Activated CD4-positive, alpha-beta T cell treated with anti-CD3 and anti-CD28 coated beads for 1 hour (primary cell): ENCODE measurements at places on chromosomes 13 and 19.
A peak's percentile ranks its signal among the peaks of the same experiment; 100 is the strongest.

- no peak for DNase-seq
These were observed 26.4 kb upstream of the F7 start for GRCh38 chr13:113078902-113079780.

GRCh38 chr13:76969488-76970365 is 21.4 kb downstream of the ACOD1 start:
- no peak for DNase-seq

GRCh38 chr19:38547421-38547820 is 70.3 kb downstream of the MAP4K1 start:
- DNase-seq, result no peak

DNA sequence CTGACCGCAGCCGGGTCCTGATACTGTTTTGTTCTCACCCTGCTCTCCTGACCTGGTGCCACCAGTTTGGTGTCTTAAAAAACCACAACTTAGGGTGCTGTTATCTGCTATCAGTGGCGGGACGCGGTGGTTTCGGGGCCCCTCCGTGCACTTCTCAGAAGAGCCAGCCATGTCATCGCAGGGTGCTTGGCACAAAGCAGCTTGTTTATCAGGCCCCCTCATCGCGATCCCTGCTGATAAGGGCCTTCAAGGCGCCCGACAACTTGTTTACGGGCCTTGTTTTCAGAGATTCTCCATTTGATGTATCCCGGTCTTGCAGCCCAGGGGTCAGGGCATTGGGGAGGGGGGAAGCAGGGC is 58.1 kb upstream of the KLF2 start:
- DNase-seq, result peak; percentile 24

- no peak for DNase-seq
These were observed 105.4 kb upstream of the MBNL2 start for GRCh38 chr13:97116754-97117153.

DNA sequence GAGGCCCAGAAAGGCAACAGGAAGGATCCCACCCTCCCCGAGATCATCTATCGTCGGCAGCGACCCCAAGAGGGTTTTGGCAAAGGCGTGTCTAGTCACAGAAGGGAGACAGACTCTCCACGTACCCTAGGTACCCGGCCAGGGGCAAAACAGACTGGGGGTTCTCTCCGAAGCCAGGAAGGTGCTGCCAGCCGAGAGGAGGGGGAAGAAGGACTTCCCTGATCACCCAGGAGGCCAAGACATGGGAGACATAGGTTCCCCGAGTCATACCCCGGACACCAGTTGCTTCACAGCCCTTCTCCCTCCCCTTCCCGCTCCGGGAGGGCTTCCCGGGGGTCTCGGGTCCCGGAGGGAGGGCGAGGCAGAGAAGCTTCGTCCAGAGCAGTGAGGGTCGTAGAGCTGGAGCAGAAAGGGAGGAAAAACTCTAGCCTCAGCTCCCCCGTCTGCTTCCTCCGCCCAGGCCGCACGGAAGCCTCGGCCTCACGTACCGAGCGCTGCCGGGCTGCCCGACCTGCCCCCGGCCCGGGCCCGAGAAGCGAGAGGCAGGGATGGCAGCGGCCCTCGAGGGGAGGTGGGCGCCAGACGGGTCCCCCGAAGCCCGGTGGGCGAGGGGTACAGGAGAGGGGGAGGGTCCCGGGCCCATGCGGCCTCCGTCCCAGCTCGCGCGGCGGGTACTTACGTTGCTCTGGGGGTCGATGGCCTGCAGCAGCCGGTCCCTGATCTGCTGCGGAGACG is 644 bp downstream of the MED26 start:
- no peak for DNase-seq

DNA sequence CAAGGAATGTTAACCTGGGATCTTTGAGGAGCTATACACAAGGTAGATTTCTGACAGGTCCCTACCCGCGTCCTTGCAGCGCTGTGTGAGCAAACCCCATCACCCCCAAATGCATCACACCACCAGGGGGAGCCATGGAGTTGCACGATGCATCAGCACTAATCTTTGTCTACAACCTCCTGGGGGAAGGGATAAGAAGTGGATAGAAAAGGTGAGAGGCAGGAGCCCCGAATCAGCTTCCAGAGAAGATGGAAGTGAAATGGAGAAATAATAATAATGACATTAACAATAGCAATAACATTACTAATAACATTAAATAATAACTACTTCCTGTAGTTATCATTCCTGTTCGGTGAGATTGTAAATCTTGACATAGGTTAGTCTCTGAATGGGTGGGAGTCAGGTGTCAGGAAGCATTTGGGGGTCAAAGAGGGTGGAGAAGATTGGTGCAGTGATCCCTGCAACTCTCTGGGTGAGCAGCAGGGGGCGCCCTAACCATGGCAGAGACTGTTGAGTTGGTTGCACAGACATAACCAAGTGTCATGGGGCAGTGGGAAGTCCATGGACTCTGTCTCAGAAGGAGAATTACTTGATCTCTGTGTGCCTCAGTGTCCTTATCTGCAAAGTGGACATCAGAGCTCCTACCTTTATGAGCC is 16.5 kb downstream of the SIGLEC7 start:
- peak; percentile 53 for DNase-seq

GRCh38 chr19:14418856-14419105 is 360 bp downstream of the DDX39A start:
- no peak for DNase-seq

DNA sequence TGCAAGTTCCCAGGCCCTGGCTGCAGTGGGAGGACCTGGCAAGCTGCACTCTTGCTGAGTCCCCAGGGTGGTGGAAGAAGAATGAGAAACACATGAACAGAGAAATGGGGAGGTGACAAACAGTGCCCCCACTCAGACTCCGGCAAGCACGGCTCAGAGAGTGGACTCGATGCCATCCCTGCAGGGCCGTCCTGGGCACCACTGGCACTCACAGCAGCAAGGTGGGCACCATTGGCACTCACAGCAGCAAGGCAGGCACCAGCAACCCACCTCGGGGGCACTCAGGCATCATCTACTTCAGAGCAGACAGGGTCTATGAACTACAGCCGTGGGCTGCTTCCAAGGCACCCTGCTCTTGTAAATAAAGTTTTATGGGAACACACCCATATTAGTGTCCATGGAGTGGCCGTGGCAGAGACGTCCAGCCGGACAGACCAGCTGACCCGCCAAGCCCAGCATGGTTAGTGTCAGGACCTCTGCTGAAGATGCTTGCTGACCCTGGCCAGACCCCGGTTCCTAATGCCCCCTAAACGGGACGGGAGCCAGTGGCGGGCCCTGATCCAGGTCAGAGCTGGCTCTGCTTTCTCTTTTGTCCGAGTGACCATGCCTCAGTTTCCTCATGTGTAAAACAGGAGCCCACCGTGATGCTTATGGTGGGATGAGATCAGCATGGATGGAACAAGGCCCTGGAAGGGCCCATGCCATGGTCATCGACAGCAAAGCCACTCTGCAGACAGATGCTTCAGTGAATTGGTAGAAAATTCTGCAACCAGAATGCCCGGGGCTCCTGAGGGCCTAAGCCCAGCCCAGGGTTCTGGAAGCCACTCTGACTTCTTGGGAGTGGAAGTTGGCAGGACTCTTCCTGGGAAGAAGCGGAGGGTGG is 2.1 kb upstream of the F10 start:
- no peak for DNase-seq

DNA sequence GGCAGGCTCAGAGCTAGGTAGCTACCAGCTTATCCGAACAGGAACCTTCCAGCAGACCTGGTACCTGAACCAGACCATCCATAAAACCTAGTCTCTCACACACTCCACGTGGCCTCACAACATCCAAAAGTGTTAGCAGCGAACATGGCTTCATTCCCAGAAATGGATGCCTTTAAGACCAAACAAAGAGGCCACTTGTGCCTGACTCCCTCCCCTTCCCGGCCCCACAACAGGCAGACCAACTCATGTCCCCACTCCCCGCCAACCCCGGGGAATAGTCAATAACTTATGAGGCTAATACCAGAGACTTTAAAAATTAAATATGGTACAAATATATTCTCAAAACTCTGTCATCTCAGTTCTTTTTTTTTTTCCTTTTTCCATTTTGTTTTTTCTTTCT is 46.2 kb downstream of the ZNF557 start:
- no peak for DNase-seq

DNA sequence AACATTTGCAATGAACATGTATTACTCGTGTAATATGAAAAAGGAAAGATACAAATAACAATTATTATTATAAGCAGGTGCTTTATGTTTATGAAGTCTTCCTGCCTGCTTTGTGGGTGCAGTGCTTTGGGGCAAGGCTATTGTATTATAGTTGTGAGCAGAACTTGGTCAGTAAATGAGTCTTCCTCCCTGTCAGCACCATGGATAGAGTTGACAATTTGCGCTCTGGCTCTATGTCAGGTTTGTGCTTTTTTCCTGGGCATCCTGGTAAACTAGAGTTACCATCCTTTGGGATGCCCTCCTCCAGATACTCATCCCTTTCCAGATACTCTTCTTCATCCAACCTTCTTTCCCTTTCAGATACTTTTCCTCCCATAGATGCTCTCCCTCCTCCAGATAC is 19.6 kb downstream of the ERICH6B start:
- DNase-seq, result no peak

- DNase-seq, result no peak
These were observed 117.2 kb downstream of the FREM2 start for GRCh38 chr13:38804061-38804460.

DNA sequence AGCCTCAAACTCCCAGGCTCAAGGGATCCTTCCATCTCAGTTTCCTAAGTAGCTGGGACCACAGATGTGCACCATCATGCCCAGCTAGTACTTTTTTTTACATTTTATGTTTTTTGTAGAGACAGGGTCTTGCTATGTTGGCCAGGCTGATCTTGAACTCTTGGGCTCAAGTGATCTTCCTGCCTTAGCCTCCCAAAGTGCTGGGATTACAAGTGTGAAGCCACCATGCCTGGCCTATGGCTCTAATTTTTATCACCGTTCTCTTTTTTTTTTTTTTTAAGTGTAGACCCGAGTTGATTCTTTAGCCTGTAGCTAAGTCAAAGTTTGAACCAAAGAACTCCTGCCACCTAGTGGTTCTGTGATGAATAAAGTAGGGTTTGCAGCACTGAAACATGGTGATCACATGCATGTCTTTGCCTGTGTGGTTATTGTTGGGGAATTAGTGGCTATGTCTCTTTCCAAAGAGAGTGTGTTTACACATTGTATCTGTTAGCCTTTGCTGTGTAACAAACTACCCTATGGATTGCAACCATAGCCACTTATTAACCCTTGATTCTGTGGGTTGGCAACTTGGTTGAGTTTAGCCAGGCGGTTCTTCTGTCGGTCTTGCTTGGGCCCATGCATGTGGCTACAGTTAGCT is 11.6 kb downstream of the NFILZ start:
- no peak for DNase-seq

DNA sequence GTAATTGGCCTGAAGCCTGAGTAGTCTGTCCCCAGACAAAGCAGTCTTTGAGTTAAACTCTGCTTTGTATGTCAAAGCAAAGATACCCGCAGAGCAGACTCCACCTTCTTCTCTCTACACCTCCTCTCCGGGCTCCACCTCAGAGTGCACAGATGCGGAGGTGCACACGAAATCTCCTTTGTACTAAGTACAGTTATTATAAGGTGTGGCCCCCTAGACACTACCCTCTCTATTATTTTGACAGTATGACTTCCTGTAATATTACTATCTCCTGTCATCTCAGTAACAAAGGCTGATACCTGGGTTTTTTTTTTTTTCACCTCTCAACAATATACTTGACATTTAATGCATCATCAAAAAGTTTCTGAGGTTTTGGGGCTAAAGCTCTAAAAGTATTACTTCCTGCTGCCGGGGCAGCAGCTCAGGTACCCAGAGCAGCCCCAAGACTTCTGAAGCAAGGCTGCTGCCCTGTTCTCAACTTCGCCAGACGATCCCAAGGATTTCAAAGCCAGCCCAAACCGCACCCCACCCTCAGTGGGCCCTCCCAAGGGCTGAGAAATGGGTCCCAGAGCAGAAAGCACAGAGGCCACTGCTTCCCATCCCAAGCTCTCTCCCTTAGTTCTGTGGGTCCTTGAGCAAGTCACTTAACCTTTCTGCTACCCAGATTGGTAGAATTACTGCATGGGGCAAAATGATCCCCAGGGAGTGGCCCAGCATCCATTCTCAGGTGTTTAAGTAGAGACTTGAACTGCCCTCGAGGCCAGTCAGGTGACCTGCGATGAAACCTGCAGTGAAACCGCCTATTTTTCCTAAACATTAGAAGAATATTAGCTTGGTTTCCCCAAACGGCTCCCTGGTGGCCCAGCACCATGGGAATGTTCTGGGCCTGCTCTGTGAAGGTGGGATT is 180.6 kb downstream of the FOXO1 start:
- peak; percentile 56 for DNase-seq

DNA sequence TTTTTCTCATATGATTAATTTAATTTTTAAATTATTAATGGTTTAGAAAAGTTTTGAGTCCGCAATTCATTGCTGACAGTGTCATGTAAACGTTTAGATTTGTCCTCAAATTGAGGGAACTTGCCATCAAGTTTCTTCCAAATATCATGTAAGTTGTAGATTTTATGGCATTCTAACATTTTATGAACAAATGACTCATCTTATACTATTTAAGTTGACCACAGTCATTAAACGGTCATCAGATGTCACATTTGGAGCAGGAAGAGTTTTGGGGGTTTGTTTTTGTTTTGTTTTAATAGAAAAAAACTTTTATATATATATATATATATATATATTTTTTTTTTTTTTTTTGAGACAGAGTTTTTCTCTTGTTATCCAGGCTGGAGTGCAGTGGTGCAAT is 4.3 kb downstream of the ZNF114 start:
- DNase-seq, result no peak

- no peak for DNase-seq
These were observed 480.3 kb downstream of the LIG4 start for GRCh38 chr13:107734891-107735625.

DNA sequence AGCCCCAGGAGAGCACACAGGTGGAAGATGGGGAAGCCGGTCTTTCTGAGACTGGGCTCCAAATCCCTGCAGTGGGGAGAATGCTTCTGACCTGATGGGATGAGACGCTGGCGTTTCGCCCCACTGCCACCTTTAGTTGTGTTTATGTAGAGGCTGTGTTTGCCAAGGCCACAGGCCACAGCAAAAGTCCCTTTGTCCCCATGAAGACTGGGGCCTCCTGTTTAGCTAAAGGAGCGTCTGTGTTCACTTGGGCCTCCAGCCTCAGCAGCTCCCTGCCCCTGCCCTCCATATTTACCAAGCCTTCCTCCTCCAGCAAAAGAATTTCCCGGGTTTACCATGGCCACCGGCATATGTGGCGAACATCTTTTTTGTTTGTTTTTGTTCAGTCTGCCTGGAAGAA is 10.4 kb upstream of the KLK14 start:
- no peak for DNase-seq

GRCh38 chr13:30240608-30241007 is 66.7 kb downstream of the KATNAL1 start:
- DNase-seq, result no peak

DNA sequence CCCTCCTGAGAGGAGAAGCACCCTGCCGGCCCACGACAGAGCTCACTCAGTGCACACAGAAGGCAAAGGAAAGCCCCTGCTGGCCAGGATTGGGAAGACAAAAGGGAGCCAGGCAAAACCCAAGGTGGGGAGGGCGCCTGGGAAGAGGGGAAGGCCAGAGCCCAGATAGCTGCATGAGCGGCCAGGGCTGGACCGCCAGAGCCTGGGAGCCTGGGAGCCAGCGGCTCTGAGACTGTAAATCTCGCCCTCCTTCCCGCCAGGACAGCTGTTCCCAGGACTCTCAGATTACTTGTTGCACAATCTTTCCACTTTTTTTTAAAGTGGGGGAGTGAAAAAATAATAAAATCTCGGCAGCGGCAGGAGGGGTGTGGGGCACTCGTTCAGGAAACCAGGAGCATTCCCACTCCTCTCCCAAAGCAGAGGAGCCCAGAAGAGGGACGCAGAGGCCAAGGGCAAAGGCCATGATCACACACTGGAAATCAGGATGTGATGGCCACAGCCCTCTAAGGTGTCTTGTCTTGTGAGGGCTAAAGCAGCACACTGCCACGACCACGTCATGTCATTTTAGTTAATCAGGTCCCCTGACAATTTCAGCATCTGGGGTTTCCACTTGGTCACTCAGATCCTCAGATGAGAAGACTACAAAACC is 19.6 kb upstream of the EPHX3 start:
- DNase-seq, result no peak
